ENCODE measurements at places on chromosomes 11 and 22.

DNA sequence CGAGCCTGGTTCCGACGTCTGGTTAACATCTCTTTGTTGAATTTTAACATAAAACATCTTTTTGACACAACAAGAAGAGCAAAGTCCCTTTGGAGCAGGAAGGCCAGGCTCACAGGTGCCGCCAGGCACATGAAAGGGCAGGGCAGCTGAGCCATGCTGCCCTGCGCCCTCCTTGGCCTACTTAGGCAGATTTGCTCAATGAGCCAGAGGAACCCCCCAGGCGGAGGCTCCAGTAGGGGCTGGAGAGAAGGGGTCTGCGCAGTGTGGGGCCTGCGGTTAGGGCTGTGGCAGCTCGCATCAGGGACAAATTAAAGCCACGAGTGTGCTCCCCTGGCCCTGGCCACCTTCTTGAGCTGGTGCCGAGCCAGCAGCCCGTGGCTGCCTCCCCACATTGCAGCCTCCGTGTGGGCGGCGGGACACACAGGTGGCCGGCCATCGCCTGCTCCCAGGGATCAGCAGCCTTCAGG is 9.9 kb upstream of the SLC22A12 start:
- no peak for DNase-seq

GRCh38 chr11:76339221-76339620 is 41.7 kb downstream of the THAP12 start:
- DNase-seq: no peak

DNA sequence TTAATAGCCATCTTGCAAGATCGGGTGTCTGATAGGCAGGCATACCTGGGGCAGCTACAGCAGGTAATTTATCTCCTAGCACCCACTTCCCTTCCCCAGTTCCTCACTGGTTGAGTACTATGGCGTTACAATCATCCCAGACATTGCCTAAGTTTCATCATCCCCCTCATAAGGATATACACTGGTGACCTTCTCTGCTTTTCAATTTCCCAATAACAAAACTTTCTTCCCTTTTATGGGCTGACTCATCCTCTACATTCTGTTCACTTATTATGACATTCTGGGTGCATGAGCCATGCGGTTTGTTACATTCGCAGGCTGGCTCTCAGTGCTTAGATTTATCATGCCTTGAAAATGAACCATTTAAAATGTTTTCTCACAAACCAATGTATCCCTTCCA is 5.0 kb upstream of the MRPL11 start:
- no peak for DNase-seq

- DNase-seq: no peak
Measured at GRCh38 chr11:69267395-69267805, 26.6 kb upstream of the MYEOV start.

GRCh38 chr11:4044976-4045646 is 49.5 kb upstream of the RRM1 start:
- DNase-seq: no peak
